Activated T-cell treated with anti-CD3 and anti-CD28 coated beads for 4 hours (primary cell): ENCODE measurements at places on chromosomes 3 and 15.
A peak's percentile ranks its signal among the peaks of the same experiment; 100 is the strongest.

DNA sequence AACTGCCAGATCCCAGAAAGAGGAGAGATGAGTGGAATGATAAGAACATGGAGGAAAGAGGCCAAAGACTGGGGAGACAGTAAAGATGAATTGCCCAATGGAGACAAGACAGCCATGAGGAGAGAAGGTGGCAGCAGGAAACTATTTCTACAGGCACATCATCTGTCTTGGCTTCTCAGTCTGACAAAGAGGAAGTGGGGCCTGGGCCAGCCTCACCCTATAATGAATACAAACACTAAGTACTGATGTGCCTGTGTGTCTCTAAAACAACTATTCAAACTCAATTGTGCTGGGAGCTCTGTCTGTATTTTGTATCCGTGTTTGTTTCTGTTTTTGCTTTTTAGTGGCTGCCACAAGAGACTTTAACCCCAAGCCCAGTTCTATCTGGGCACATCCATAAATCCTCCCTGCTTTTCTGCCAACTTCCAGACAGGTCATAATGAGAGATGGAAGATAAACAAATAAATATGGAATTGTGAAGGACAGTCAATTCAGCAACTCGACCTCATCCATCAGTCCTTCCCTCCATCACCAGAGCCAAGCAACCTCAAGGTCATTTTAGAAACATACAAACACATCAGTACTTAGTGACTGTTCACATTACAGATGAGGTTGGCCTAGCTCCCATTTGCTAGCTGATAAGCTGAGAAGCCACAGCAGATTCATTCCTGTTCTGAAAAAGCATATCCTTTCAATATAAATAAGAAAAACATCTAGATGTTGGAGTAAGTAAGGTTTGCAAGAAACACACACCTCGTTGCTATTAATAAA lies 116.7 kb downstream of the CADPS start:
- no peak for DNase-seq

DNA sequence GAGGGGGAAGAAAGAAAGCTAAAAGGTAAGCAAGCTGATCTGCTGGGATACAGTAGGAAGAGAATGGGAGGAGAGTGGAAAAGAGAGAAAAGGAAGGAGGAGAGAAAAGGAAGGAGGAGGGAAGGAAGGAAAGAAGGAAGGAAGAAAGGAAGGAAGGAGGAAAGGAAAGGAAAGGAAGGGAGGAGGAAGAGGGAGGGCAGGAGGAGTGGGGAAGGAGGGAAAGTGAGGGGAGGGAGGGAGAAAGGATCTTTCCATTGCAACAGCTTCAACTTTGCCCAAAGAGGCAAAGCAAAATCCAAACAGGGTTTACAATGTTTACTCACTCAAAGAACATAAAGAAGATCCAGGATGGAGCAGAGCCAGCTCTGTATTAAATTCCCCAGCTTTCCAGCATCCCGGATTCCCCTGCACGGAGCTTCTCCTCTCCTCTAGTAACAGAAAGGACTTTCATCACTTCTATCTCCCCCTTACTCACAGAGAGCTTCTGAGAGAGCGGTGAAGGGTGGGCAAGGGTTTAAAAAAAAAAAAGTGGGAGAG lies 494.2 kb upstream of the PROK2 start:
- no peak for DNase-seq

DNA sequence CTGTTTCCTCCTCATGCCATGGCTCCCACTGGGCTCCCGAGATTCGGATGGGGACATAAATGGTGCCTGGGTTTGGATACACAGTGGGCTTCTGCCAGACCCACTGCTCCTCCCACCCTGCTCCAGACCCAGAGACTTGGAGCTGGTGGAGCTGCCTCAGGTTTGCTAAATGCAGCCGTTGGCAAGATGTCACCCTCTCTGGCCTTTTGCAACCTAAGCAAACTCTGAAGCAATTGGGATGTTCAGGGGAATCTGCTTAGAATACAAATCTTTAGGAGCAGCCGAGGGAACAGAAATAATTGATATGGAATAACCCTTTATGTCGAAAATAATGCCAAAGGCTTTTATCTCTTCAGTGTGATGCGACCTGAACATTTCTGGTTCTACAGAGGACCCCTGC lies 33.4 kb downstream of the PRICKLE2 start:
- DNase-seq: no peak

- DNase-seq: no peak
These were observed 15.6 kb upstream of the RAP2B start for GRCh38 chr3:153146191-153147053.

- DNase-seq: no peak
These were observed 7.1 kb downstream of the FAM81A start for GRCh38 chr15:59444980-59445545.

GRCh38 chr3:185537369-185537970 lies 14.9 kb downstream of the LIPH start:
- DNase-seq: no peak

DNA sequence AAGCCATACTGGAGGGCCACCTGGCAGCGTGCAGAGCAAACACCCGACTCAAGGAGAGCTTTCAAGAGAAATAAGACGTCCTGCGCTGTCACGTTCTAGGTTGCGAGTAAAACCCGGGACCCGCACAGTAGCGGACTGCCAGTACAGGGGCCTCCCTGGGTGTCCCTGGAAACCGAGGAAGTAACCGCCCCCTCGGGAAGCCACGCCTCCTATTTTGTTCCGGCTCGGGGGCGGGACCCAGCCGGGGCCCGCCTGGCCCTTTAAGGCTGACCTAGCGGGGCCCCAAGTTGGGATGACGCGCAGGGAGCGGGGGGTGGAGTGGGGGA lies 218 bp upstream of the MAPKAPK3 start:
- DNase-seq: peak; percentile 94

DNA sequence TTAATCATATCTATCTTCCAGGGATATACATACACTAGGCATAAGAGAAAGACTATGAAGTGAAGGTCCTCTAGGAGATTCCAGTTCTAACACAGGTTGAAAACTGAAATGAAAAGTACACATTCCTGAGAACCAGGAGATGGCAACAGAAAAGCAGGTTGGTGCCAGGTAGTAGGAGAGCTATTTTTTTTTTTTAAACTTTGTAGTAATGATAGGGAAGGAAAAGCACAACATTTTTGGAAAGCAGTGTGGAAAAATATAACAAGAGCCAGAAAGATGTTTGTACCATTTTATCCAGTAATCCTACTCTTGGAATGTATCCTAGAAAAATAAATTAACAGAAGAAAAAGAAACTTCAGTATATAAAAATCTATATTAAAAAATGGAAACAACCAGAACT lies 189.9 kb downstream of the DTWD1 start:
- no peak for DNase-seq

DNA sequence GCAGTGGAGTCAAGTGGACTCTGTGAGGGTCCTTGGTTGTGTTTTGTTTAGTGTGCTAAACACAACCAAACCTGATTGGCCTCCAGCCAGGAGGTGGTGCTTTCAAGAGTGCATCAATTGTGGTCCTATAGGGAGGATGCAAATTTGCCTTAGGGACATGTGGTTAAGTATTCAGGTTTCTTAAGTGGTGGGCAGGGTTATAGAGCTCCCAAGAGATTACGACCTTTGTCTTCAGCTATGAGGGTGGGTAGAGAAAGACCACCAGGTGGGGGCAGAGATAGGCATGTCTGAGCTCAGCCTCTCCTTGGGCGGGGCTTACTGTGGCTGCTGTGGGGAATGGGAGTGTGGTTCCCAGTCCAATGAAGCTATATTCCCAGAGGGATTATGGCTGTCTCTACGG lies 186.6 kb downstream of the SQOR start:
- no peak for DNase-seq

- DNase-seq: no peak
These were observed 123.8 kb upstream of the NSMCE3 start for GRCh38 chr15:29393443-29393842.

- no peak for DNase-seq
These were observed 307.8 kb upstream of the PROK2 start for GRCh38 chr3:72092778-72093177.

- no peak for DNase-seq
These were observed 21.2 kb downstream of the KATNBL1 start for GRCh38 chr15:34188711-34189110.
